Smooth muscle cell of the brain vasculature (primary cell): ENCODE measurements at places on chromosomes 3 and 15.

DNA sequence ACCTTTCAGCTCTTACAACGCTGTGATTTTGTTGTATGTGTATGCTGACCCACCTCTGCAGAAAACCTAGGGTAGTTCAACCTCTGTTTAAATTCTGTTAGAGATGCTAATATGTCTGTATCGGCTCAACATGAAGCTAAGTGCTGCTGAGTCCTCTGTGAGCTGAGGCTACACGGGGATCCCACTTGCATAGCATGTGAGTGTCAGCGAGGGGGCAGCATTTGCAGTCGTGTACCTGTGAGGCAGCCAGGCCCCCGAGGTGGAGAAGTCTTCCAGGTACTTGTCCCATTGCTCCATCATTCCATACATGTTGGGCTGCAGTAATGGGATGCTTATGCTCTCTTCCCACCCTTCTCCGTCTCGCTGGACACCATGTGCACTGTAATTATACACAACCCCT is 3.7 kb downstream of the MKRN2OS start:
- DNase-seq, result no peak

DNA sequence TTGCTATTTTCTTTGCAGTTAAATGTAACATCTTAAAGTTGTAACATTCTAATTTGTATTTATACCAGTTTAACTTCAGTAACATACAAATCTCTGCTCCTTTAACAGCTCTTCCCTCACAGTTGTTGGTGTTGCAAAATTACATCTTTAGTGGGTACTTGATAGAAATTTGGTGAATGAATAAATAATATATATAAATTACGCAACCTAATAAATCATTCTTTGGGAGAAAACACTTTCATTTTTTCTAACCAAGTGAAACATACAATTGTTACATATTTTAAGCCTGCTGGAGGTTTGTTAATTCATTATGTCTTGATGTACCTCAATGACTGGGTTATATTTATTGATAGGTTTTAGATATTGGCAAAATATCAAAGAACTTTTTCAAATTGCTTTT is 118.8 kb downstream of the PLD1 start:
- no peak for DNase-seq

- no peak for DNase-seq
Observed at GRCh38 chr3:190338717-190339116, 16.5 kb upstream of the CLDN1 start.

DNA sequence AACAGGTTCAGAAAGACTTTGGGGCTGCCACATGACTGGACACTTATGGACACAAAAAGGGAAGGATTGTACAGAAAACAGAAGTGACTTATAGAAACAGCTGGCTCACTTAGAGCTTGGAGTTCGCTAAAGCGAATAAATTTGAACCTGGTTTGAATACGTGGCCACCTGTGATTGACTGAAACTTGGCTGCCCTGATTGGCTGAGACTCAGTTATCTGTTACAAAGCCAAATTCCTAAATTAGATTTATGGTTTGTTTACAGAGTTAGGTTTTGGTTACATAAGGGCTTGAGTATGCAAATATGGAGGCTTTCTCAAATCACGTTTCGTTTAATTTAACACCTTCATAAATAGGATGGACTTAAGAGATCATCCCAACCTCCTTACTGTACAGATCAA is 270.2 kb downstream of the THSD4 start:
- no peak for DNase-seq

DNA sequence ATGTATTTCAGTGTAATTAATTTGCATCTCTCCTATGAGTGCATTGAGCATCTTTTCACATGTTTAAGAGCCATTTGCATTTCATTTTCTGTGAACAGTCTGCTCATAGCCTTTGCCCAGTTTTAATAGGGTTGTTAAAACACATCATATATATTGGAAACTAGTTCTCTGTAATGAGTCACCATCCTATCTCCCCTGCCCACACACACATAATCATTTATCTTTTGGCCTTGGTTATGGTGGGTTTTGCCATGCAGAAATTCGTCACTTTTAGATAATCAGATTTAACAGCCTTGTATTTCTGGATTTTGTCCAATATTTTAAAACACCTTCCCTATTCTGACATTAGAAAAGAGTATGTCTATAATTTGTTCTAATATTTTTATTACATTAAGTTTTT is 11.9 kb upstream of the CHRM5 start:
- no peak for DNase-seq
